Stimulated activated CD8-positive, alpha-beta memory T cell treated with anti-CD3 and anti-CD28 coated beads, Interleukin-2, amount 100 ng/mL, for 48 hours (primary cell): ENCODE measurements at places on chromosomes 1 and 21.

DNA sequence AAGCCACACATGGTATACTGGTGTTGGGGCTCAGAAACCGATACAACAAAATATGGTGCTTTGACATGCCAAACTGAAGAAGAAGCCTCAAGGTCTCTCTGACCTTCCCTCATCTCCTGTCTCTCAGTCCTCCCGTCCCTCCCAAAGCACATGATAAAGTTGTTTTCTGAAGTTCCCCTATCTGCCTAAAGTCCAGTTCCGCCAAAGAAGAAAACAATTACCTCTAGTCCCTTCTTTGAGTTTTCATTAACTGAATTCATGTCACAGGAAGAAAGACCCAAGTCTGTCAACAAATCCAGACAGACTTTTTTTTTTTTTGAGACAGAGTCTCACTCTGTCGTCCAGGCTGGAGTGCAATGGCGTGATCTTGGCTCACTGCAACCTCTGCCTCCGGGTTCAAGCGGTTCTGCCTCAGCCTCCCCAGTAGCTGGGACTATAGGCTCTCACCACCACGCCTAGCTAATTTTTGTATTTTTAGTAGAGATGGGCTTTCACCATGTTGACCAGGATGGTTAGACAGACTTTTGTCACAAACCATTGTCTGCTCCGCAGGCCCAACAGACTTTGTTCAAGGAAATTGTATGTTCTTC is 32.2 kb upstream of the SLC2A1 start:
- no peak for DNase-seq

GRCh38 chr21:44927587-44928461 is 7.1 kb upstream of the ITGB2 start:
- peak; percentile 81 for DNase-seq

GRCh38 chr1:3993619-3994375 is 93.7 kb upstream of the C1orf174 start:
- no peak for DNase-seq

GRCh38 chr1:59879996-59880505 is 46.5 kb downstream of the CYP2J2 start:
- DNase-seq = no peak

GRCh38 chr1:83697220-83697619 is 301.7 kb downstream of the TTLL7 start:
- DNase-seq = no peak

DNA sequence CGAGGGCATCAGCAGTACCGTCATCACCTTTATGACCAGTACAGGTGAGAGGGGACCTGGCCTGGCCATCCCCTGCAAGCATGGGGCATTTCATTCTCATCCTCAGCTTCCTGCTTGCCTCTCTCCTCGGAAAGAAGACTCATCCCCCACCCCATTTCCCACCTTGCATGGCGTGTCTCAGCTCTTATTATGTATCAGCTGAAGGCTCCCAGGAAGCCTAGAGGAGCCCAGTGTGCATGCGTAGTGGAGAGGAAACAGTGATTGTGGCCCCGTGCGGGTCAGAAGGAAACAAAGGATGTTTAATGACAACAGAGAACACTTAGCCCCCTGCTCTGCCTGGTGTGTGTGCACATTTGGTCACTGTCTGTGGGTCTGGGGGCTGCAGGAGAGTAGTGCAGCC is 40.3 kb upstream of the CNTN2 start:
- DNase-seq = no peak

GRCh38 chr1:47194311-47194710 is 4.5 kb upstream of the PDZK1IP1 start:
- no peak for DNase-seq

DNA sequence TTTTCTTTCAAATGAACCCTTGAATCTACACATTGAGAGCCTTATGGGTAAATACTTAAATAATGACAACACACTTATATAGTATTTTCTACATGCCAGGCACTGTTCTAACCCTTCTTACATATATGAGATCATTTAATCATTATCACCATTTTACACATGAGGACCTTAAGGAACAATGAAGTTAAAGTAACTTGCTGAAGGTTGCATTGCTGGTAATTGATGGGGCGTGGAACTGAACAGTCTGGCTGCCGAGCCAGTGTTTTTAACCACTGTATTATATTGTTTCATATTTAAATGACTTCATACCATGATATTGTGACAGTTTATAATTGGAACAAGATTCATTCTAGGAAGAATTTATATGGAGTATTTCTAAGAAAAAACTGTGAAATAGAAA is 111.9 kb upstream of the TENT5C start:
- DNase-seq = no peak

- DNase-seq = no peak
Observed at GRCh38 chr21:33869873-33870272, 45.7 kb downstream of the ATP5PO start.

- DNase-seq = no peak
Observed at GRCh38 chr21:22224261-22224660, 1226.1 kb downstream of the NCAM2 start.
